ENCODE measurements at places on chromosomes 11 and 22.

- DNase-seq = no peak
These were observed 443.7 kb downstream of the TBC1D22A start for GRCh38 chr22:47206164-47206563.

GRCh38 chr22:24007253-24008021 lies 2.2 kb upstream of the GSTT4 start:
- DNase-seq = no peak

GRCh38 chr11:124605719-124606118 lies 5.5 kb upstream of the PANX3 start:
- DNase-seq = no peak

- no peak for DNase-seq
These were observed 1.4 kb downstream of the GNB1L start for GRCh38 chr22:19853058-19853878.

GRCh38 chr11:65588199-65589054 lies 7.2 kb downstream of the KCNK7 start:
- peak; percentile 69 for DNase-seq

DNA sequence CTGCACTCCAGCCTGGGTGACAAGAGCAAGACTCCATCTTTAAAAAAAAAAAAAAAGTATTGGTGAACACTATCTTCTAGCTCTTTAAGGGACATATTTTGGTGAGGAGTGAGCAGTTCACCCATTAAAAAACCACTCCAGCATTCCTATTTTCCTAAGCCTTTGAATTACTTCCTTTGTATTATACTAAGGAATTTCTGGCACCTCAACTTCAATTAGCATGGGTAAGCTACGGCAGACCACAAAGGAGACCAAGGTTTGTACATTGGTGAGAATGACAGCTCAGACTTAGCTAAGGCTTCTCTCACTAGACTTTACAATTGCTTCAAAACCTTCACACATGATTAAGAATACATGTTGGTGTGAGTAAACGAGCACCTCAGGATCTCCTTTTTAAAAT lies 57.0 kb upstream of the BIRC3 start:
- DNase-seq = no peak

DNA sequence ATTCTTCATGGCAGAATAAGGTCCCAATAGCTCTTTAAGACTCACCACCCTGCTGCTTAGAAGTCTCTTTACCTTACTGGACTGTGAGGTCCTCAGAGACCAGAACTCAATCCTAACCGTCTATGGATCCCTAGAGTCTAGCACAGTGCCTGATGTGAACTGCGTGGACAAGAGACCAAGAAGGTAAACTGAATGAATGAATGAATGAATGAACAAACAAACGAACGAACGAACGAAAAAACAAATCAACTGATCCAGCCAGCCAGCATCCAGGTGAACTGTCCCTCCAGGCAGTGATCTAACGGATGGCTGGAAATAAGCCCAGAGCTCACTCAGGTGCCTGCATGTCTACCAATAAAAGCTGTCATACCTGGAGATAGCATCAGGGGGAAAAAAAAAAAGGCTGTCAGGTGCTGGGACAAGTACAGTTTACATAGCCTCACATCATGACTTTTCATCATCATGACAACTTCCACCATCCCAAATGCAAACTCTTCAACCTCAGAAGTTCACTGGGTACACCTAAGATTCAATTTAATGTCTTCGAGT lies 59.8 kb downstream of the PACSIN2 start:
- DNase-seq = no peak

DNA sequence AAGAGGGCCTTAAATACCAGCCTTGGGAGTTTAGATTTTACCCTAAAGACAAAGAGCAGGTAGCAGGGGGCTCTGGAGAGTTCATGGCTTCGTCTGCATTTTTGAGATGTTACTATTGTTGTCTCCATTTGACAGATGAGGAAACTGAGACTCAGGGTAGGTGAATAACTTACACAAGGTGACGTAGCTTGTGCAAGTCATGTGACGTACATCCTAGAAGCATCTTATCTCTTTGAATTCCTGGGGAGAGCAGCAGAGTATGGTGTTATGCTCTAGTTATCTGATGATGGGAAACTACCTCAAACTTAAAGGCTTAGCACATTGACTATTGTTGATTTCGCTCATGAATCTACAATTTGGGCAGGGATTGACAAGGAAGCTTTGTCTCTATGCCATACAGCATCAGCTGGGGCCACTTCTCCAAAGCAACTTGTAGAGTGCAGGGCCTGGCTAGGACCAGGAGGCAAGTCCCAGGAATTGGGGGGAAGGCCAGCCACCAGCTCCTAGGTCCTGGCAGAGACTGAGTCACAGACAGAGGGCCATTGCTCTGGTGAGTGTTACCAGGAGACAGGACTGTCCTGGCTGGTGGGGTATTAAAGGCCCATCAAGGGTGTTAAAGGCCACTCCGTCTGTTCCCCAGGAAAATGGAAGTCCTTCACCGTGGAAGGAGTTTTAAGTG lies 52.1 kb upstream of the TSKU start:
- no peak for DNase-seq

GRCh38 chr11:64499261-64500004 lies 91.6 kb upstream of the SLC22A12 start:
- DNase-seq = no peak

- DNase-seq = no peak
These were observed 283.7 kb upstream of the ANO5 start for GRCh38 chr11:21909145-21909544.

- no peak for DNase-seq
These were observed 5.9 kb upstream of the TCP11L1 start for GRCh38 chr11:33033493-33033892.

DNA sequence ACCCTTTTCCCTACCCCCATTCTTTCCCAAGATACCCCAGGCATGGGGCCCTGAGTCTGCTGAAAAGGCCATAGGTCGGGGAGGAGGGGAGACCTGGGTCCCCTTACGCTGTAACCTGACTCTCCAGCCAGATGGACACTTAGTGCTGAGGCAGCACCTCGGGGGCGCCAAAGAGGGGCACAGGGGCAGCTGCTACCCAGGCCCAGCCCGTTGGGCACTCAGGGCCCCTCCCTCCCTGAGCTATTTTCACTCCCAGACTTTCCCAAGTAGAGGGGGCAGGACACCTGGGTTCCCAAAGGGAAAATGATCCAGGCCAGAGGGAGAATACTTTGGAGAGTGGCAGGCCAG lies 933 bp downstream of the ACTN3 start:
- DNase-seq = no peak

- no peak for DNase-seq
These were observed 165.7 kb downstream of the INSC start for GRCh38 chr11:15280393-15280792.

- no peak for DNase-seq
These were observed 5.6 kb downstream of the OVOL1 start for GRCh38 chr11:65792456-65792855.

- DNase-seq = no peak
These were observed 140.4 kb upstream of the TBCEL start for GRCh38 chr11:120883404-120884080.

DNA sequence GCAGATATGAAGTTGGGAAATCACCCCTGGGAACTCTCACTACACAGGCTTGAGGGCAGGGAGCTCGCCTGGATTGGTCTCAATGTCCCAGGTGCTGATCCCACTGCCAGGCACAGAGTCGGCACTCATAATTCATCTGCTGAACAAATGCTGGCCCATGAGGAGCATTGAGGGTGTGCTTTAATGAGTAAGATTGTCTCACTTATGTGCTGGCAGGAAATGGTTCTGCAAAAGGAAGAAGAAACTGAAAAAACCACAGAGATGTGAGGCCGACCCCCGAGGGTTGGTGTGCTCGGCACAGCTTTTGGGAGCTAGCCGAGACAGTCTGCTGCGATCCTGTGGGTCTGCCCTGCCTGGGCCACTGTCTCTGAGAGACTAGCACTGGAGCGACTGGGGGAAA lies 9.4 kb downstream of the PLAAT2 start:
- DNase-seq = no peak

Data from memory B cell (primary cell).